Left lung (tissue), 14 donors: ENCODE measurements at places on chromosomes 11 and 22. TPM values are rescaled to one million over a fixed set of nuclear protein-coding genes. Genes with fewer than 3 reads are reported as not detected.

PNPLA3 gene
- polyA plus RNA-seq = 0.41 TPM

- no peak for DNase-seq
These were observed 170.0 kb downstream of the LRRC4C start for GRCh38 chr11:41289408-41289807.

DNA sequence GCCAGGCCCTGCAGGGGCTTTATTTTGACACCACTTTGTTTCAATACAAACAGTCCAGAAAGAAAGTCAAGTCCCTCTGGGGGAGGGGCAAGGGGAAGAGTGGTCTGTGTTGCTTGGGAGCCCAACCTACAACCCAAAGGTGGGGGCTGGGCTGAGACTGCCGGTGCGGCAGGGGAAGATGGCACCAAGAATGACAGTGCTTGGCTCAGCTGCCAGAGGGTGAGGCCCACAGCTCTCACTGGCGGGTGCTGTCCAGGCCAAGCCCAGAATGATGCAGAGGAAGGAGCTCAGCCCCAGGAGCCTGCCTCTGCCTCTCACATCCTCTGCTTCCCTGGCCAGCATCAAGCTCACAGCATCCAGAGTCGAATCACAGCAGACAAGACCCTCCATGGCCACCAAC, 12.4 kb downstream of the ARFGAP2 start:
- DNase-seq = no peak

- no peak for DNase-seq
These were observed 238.8 kb downstream of the TTC28 start for GRCh38 chr22:28440592-28441390.

- no peak for DNase-seq
These were observed 54.8 kb downstream of the NAT10 start for GRCh38 chr11:34160049-34160721.

DNA sequence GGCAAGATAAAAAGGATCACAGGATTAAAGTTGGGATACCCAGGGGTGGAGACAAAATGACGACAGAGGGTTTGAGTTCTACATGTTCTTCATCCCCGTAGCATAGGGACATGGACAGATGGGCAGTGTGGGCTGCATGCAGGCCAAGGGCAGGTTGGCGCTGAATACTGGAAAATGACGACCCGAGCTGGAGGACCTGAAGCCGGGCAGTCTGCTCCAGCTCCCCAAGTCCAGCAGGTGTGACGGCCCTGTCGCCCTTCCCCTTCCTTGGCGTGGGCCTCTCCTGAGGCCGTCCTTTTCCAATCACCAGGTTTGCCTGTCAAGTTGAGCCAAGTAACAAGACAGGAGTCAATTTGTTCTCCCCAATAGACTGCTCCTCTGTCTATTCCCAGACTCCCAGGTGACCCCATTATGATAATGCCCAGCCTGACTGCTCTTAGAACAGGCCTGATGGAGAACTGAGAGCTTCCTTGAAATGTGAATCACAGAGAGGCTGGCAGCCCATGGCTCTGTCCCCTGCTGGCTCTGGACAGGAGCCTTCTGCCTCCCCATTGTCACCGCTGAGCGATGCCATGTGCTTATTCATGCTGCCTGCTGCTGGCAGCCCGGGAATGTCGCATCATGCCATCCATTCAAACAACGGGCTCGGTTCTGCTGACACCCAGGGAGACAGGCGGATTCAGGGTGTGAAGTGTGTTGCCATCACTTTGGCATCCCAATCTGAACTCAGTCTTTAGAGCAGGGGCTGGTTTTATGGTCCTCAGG, 392.1 kb downstream of the NTM start:
- DNase-seq = no peak

DNA sequence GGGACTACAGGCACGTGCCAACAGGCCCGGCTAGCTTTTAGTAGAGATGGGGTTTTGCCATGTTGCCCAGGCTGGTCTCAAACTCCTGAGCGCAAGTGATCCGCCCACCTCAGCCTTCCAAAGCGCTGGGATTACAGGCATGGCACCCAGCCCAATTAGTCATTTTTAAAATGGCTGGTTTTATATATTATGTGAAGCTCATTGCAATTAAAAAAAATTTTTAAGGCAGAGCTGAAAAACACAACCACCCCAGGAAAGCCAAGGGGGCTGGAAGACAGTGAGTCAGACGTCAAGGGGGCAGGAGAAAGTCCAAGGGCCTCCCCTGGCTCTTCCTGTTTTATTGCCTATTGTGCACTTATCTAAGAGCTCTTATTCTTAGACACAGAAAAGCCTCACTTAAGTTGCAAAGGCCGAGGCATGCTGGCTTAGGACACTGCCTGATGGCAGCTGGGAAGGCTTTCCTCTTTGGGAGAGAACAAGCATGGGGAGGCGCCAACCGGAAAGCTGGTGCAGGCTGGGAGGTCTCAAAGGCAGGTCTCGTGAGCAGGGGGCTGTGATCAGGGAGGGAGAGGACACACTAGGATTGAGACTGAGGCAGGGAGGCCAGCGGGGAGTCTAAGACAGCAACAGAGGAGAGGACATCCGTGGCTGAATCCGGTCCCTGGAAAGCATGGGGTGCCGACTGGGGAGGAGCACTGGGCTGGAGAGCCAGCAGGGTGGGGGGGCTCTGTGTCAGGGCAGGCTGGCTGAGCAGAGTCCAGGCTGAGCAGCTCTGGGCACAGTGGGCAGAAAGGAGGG, 11.1 kb upstream of the OSM start:
- DNase-seq = no peak

HSCB gene
- polyA plus RNA-seq = 20.9 TPM

DNA sequence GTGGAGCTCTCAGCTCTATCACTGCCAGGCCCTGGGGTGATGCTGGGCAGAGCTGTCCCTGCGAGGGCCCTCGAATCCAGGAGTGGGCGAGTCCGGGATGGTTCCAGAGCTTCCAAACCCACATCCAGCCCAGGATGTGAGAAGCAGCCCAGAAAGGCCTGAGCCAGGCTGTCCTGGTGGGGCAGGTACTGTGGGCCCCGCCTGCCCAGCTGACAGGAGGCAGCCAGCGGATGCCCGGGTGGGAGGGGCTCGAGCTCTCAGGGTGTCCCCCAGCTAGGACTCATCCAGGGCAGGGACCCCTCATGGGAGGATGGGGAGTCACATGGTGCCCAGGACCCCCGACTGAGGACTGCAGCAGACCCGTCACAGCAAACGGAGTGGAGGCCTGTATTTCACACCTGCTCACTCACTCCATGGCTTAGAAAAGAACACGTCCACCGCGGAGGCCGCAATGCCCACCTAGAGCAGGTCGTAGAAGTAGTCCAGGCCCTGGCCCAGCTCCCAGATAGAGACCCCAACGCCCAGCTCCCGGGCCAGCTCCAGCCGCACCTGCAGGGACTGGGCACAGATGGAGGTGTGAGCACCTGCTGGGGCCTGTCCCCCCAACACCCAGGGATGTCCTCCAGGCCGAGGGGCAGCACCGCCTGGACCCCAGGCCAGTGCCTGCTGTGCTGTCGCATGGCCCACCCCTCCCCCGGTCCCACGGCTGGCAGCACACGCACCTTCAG, 26.9 kb downstream of the TSPAN4 start:
- DNase-seq = no peak

SYT7 gene
- polyA plus RNA-seq = 8.4 TPM

MS4A6E gene
- polyA plus RNA-seq = not detected

JAML gene
- polyA plus RNA-seq = 6.9 TPM

DNA sequence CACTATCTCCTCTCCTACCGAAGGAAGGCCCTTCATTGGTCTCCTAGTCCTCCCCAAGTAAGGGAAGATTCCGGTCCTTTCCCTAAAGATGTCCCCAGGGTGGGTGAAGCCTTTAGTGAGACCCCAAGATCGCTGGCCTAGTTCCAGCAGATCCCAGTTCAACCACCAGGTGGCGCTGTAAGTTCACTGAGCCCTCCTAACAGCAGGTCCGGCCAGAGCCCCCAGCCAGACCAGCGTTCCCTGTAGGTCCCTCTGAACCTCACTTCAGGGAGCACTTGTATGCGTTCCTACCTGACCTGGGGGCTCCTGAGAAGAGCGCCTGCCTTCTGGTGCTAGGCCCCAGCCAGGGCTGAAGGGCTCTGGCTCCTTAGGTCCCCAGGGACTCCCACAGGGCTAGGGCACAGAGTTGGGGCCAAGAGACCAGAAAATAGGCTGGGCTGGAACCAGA, 38.1 kb downstream of the LMO1 start:
- peak; percentile 57 for DNase-seq

- DNase-seq = no peak
These were observed 8.4 kb downstream of the LRRC10B start for GRCh38 chr11:61516675-61517572.

DNA sequence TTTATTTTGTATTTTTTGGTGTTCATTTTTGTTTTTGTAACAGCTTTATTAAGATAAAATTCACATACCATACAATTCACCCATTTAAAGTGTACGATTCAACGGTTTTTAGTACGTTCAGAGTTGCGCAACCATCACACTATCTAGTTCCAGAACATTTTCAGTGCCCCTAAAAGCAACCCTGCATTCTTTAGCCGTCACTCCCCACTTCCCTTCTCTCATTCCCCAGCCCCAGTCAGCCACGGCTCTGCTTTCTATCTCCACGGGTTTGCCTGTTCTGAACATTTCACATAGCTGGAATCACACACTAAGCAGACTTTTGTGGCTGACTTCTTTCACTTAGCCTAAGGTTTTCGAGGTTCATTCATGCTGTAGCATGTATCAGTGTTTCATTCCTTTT, 9.6 kb upstream of the KCNQ1OT1 start:
- peak; percentile 60 for DNase-seq

EHF gene
- polyA plus RNA-seq = 10.9 TPM
